ENCODE measurements at places on chromosomes 1 and 21. TPM values are rescaled to one million over a fixed set of nuclear protein-coding genes. Genes with fewer than 3 reads are reported as not detected.

- DNase-seq = no peak
Observed at GRCh38 chr1:206770531-206771337, at the start of gene IL19. IL19 (plus strand) TSS chr1:206770773; CDS start chr1:206836663, 65,890 bp downstream.

DNA sequence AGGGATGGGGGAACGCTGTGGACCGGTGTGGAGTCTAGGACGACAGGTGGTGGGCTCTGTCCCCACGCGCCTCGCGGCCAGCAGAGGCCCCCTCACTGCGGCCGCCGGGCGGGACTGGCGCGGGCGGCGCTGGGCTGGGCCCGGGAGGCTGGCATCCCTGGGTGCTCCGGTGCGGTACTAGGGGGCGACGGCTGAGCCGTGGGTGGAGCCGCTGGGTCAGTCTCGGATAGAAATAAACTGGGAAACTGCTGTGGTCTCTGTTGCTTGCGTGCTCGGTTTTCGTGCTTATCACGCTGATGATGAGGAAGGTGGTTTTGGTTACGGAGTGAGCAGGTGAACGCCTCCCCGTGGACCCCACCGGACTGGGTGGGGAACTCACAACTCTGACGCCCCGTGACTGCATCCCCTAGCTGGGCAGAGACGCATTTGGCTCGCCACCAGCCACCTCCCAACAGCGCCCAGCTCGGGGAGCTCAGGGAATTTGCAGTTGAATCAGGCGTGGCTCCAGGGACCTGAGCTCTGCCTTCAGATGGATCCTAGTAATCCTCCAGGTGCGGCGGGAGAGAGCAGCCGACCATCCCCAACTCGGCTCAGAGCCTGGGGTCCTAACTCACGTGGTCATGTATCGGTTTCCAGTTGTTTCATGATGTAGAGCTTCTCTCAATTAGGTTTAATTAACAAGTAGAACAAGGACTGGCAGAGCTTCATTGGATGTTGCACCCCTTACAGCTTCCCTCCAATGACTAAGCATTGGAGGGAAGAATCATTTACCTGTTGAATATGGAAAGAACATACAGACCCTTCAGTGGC lies 32.1 kb downstream of the HSD17B7 start:
- DNase-seq = peak; percentile 8

GRCh38 chr21:45256912-45257672 lies 30.6 kb downstream of the POFUT2 start:
- DNase-seq = no peak

DNA sequence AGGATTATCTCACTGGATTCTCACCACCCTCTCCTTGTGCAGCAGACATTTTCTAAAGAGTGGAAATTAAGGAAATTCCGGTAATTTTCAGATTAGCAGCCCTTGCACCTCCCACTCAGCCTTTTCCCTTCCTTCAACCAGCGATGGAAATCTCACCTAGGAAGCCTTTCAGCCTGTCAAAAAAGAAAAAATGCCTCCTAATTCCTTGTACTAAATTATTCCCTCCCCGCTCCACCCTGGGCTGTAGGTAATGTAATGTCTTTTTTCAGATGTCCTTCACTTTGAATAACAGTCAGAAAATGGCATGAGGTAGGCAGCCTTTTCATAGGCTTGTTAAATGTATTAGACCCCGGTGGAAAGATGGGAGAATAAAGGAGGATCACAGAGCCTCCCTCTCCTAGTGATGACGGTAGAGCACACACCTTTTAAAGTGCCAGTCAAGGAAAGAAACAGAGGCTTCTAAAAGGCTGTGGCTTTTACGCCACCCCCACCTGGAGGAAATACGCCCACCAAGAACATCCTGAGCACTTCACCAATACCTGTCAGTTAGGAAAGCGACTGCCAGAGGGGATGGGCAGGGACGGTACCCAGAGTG lies 62.8 kb upstream of the NEK2 start:
- DNase-seq = no peak

GRCh38 chr1:181398544-181398943 lies 84.8 kb upstream of the CACNA1E start:
- no peak for DNase-seq

- no peak for DNase-seq
Observed at GRCh38 chr21:32529679-32530078, 55.6 kb downstream of the TCP10L start.

DNA sequence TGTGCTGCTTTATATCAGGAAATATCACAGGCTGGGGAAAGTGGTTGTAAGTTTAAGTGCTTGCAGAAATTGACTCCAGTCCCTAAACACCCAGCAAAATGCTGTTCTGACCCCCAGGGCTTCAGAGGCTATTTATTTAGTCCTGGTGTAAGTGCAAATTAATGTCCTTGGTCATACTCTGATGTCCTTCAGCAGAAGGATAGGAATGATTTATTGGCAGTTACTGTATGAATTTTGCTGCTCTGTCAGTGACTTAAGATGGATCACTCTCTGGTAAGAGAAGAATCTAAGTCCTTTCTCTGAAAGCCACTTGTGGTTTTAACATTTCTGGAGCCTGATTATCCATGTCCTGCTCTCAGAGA lies 21.9 kb downstream of the FAM20B start:
- no peak for DNase-seq

DNA sequence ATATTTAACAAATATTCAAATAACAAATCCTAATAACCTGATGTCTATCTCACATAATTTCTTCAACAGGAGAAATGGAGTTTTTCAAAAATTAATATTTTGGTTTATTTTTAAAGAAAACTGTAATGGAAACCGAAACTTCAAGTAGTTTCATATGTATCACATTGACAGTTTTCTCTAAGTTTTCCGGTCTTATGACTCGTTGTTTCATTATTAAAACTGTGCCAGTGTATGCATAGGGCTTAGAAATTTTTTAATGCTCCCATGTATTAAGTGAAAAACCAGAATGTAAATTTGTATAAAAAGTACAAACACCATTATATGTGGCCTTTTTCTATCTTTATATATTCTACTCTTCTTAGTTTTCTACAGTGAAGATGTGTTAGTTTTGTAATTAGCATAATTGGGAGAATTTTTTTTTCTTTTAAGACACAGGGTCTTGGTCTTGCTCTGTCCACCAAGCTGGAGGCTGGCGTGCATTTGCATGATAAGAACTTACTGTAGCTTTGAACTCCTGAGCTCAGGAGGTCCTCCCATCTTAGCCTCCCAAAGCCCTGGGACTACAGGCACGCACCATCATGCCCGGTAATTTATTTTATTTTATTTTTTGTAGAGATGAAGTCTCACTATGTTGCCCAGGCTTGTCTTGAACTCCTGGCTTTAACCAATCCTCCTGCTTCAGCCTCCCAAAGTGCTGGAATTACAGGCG lies 43.9 kb upstream of the SAMSN1 start:
- peak; percentile 49 for DNase-seq

DNA sequence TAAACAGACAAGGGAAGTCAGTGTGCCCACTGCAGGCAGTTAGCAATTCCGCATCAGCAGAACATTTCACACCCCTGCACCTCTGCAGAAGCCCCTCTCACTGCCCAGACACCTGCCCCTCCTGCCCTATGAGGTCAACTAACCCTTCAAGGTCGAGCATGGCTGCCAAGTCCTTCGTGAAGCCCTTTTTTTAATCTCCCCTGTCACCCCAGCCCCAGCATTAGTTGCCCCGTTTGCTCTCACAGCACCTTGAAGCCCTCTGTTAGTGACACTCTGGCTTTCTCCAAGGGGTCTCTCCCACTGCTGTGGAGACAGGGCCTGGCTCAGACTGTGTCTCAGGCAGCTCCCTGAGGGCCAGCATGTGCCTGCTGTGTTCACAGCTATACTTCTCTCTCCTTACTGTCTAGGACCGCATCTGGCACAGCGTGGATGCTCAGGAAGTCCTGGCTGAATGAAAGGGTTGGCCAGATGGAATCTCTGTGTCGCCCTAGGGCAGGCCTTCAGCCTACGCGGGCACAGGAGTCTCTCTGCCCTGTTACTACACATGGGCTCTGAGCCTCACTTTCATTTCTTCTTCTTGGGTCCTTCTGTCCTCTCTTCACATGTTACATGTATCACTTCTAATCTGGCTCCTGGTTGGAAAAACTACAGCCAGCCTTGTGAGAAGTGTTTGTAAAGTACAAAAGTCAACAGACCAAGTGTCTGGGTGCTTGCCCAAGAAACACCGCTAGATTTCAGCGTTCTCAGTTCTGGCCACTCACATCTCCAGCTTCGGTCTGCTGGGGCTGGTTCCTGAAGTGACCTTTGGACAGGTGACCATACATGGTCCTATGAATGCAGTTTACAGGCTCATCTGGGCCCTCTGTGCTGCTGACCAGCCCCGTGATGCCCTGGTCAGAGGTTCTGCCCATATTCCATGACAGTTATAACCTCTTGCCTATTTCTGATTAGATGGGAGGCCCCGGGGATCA lies 19.7 kb downstream of the SLC2A1 start:
- no peak for DNase-seq

- no peak for DNase-seq
Observed at GRCh38 chr21:32807717-32808380, 36.3 kb upstream of the PAXBP1 start.

The KCNH1 gene
- not detected for polyA plus RNA-seq

The PRDM16 gene
- 0.01 TPM for polyA plus RNA-seq

The RNU1-1 gene
- not detected for polyA plus RNA-seq

The OLFML3 gene
- polyA plus RNA-seq = not detected

The FALEC gene
- 1.1 TPM for polyA plus RNA-seq

Measured in B cell (primary cell).